ENCODE measurements at places on chromosomes 12 and 14.
A peak's percentile ranks its signal among the peaks of the same experiment; 100 is the strongest.

- H3K27ac ChIP-seq, result no peak overlapping the region
- H3K36me3 ChIP-seq, result no peaks in the 10 kb centered on the region
- H3K4me3 ChIP-seq, result no peak overlapping the region
- no peaks in the 10 kb centered on the region for H3K27me3 ChIP-seq
Measured at GRCh38 chr12:27733052-27733656, 22.5 kb downstream of the MRPS35 start.

- no peak overlapping the region for H3K4me3 ChIP-seq
- peaks cover 3% of the 10 kb centered on the region for H3K4me1 ChIP-seq
- H3K27ac ChIP-seq, result no peak overlapping the region
- no peaks in the 10 kb centered on the region for H3K36me3 ChIP-seq
- DNase-seq, result no peak
Measured at GRCh38 chr12:50302686-50303085, 19.4 kb upstream of the LIMA1 start.

- H3K27me3 ChIP-seq, result no peaks in the 10 kb centered on the region
- no peak for DNase-seq
- no peak overlapping the region for H3K27ac ChIP-seq
- no peak overlapping the region for H3K4me3 ChIP-seq
- no peaks in the 10 kb centered on the region for H3K4me1 ChIP-seq
Measured at GRCh38 chr14:90849787-90850444, 33.7 kb upstream of the TTC7B start.

DNA sequence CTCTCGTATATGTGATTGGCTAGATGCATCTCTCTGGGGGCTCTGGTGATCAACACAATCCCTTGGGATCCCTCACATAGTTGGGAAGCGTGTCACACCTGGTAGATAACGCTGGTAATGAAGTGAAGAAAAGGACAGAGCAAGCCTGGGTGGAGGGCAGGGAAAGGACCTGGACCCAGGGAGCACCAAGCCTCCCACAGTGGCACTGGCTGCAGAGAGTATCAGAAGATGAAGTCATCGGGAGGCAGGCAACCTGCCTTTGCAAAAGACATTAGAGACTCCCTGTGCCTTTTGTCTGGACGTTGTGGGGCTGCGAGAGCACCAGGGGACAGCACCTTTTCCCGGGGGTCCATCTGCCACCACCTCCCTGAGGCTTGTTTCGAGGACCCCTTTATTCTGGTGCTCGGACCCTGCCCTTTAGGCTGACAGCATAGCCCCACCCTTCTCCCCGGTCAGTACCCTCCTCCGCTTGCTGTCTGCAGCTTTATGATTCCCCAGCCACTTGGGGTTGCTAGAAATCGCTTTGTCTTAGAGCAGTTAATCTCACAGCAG lies 116.4 kb downstream of the EML1 start:
- H3K4me3 ChIP-seq, result no peak overlapping the region
- no peaks in the 10 kb centered on the region for H3K4me1 ChIP-seq
- H3K27me3 ChIP-seq, result no peaks in the 10 kb centered on the region
- no peaks in the 10 kb centered on the region for H3K36me3 ChIP-seq

GRCh38 chr12:123723765-123724164 lies 11.6 kb downstream of the ATP6V0A2 start:
- peaks cover 9% of the 10 kb centered on the region for H3K36me3 ChIP-seq
- H3K4me1 ChIP-seq, result peaks cover 5% of the 10 kb centered on the region
- H3K4me3 ChIP-seq, result no peak overlapping the region

GRCh38 chr14:56751471-56751870 lies 58.8 kb downstream of the OTX2 start:
- peak; percentile 25 for DNase-seq
- H3K36me3 ChIP-seq, result no peaks in the 10 kb centered on the region
- H3K27ac ChIP-seq, result no peak overlapping the region
- H3K4me1 ChIP-seq, result no peaks in the 10 kb centered on the region

GRCh38 chr14:41022932-41023331 lies 583.7 kb upstream of the LRFN5 start:
- no peak overlapping the region for H3K4me3 ChIP-seq
- no peaks in the 10 kb centered on the region for H3K36me3 ChIP-seq
- no peak for DNase-seq
- no peaks in the 10 kb centered on the region for H3K4me1 ChIP-seq

DNA sequence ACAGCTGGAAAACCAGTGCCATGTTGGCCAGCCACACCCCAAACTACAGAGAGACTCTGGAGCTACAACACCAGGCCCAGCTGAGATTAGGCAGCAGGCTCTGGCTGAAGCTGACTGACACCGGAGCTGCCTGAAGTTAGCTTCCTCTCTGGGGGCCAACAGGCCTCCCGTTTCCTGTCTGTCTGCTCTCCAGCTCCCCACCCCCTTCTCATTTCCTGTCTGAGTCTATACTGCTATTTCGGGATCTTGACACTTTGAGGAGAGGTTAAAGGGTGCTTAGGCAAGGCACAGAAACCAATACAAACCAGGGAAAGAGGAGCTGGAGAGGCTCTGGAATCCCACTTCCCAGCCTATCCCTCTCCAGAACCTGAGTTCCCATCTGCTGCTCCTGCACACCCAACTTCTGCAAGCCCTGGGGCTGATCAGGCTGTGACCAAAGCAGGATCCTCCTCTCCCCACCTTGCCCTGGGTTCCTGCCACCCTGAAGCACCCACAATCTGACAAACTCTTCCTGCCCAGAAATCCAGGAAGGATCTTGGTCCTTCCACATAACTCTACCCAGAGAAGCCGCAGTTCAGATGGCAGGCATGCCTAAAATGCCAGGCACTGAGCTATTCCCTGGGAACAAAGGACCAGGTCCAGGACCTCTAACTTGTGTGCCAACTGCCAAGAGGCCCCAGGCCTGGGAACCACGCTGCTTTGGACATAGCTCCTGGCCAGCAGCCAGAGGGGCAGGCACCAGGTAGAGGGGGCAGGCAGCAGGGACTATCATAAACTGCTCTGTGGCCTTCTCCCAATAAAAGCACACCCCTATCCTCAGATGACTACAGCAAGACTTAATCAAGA lies 39.9 kb downstream of the PRPF40B start:
- H3K27ac ChIP-seq, result peak overlapping the region; percentile 88
- no peaks in the 10 kb centered on the region for H3K36me3 ChIP-seq
- H3K27me3 ChIP-seq, result no peaks in the 10 kb centered on the region

DNA sequence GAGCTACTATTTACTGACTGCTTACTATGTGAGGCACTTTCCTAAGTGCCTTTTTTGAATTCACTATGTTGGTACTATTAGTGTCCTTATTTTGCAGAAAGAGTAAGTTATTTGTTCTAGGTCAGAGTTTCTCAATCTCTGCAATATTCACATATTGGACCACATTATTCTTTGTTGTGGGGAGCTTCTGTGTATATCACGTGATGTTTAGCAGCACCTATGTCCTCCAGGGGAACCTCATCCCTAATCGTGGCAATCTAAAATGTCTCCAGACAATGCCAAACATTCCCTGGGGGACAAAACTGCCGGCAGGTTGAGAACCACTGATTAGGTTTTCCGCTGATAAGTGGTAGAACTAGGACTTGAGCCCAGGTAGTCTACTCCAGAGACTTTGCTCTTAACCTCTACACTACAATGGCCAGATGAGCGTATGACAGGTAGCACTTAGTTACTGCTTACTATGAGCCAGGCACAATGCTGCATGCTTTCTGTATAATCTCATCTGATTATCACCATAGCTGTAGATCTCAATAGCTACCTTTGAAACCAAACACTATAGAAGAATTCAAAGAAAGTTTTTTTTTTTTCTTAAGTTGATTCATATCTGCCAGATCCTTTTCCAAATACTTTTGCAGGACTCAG lies 38.9 kb downstream of the NELL2 start:
- H3K4me1 ChIP-seq, result no peaks in the 10 kb centered on the region
- H3K27ac ChIP-seq, result no peak overlapping the region
- no peaks in the 10 kb centered on the region for H3K27me3 ChIP-seq
- no peak overlapping the region for H3K4me3 ChIP-seq
- DNase-seq, result peak; percentile 19

DNA sequence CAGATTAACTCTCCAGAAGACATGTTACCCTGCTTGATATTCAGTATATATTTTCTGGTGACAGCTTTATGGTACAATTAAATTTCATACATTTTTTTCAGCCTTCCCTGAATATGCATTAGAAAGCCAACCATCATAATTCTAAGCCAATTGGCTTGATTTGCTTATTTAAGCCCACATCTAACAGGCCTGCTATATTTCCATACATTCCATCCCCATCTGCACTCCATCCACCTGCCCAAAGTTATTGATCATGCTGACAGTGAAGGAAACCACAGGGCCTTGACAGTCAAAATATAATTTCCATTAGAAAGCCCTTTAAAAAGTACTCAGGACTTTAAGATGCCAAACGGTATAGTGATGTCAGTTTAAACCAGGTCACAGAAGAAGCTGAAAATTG lies 164.3 kb downstream of the GXYLT1 start:
- H3K27ac ChIP-seq, result no peak overlapping the region
- DNase-seq, result no peak
- no peaks in the 10 kb centered on the region for H3K36me3 ChIP-seq
- no peaks in the 10 kb centered on the region for H3K27me3 ChIP-seq
- H3K4me3 ChIP-seq, result no peak overlapping the region

DNA sequence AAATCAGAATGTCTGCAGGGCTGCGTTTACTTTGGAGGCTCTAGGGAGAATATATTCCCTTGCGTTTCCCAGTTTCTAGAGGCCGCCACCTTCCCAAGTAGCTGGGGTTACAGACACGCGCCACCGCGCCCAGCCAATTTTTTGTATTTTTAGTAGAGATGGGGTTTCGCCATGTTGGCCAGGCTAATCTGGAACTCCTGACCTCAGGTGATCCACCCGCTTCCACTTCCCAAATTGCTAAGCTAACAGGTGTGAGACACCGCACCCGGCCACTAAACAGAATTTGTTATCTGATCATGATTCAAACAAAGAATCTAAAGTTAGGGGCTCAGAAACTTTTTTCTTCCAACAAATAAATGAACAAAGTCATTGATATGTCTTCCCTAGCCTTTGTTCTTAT lies 114.6 kb downstream of the PPHLN1 start:
- H3K27me3 ChIP-seq, result no peaks in the 10 kb centered on the region
- H3K4me1 ChIP-seq, result peaks cover 6% of the 10 kb centered on the region
- H3K27ac ChIP-seq, result no peak overlapping the region
- H3K4me3 ChIP-seq, result no peak overlapping the region

- peak overlapping the region; percentile 81 for H3K27ac ChIP-seq
- H3K4me3 ChIP-seq, result peak overlapping the region; percentile 97
- no peaks in the 10 kb centered on the region for H3K27me3 ChIP-seq
- H3K36me3 ChIP-seq, result no peaks in the 10 kb centered on the region
- DNase-seq, result peak; percentile 53
Measured at GRCh38 chr12:88142610-88142991, 494 bp downstream of the TMTC3 start.

DNA sequence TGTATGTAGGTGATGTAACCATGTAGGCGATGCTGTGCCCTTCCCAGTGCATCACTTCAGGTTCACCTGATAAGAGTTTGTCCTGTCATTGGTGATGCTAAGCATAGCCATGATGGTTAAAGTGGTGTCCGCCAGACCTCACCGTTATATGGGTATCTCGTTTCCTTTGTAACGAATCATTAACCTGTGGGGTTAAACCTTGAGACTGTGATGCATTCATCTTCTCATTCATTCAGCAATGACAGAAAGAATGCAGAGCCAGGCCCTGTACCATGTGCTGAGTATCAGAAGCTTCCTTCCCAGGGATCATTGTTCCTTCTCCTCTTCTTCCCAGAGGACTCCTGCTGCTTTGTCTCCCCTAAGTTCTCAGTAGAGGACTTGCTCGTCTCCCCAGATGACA lies 84.9 kb downstream of the CCDC60 start:
- no peaks in the 10 kb centered on the region for H3K4me1 ChIP-seq
- H3K27me3 ChIP-seq, result no peaks in the 10 kb centered on the region
- H3K4me3 ChIP-seq, result no peak overlapping the region
- no peak for DNase-seq
- H3K27ac ChIP-seq, result no peak overlapping the region

All from mesendoderm (in vitro differentiated cells).